ENCODE measurements at places on chromosomes 5 and 9.

DNA sequence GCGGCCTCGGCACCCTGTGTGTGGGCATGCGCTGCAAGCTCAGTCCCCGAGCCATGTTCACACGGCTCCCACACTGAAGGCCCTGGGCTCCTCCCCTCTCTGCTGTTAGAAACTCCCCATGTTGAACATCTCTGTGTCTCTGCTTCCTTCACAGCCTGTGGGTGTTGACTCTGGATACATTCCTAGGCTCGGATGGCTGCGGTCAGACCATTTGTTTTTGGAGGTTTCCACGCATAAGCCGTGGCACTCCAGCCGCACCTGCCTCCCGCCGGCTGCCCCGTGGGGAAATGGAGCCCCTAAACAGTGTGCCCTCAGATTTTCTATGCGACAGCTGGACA is 31.2 kb upstream of the LRRC14B start:
- DNase-seq, result no peak

- no peak for DNase-seq
Measured at GRCh38 chr5:143749581-143750205, 62.3 kb upstream of the HMHB1 start.

DNA sequence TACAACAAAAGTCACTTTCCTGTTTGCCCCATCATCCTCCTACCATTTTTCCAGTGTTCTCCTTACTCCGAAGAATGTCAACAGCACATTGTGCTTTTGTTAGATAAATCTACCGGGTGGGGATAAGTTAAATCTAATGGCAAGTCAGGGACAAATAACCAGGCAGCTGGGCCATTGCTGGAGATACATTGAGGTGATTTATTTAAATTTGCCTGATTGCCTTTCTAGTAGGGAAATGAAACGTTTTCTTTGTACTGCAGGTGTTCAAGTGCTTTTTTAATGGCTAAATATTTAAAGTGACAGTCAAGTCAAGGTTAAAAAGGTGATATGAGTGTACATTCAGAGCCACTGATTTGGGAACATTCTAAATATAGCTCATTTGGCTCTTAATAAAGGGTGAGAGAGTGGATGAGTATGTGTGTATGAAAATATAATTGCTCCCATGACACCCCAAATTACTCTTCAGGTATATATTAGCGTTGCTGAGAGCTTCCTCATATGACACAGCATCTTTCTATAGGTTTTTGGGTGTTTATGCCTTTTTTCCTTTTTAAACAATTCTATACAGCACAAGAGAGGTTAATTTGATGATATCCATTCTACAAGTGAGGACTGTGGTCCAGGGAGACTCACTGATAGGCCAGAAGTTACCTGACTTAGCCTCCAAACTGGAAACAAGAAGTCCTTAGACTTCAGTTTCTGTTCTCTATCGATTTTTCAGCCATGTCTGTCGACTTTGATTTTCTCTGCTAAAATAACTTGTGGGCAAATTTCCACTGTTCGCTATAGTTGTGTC is 51.9 kb downstream of the DMRT2 start:
- DNase-seq, result no peak

GRCh38 chr9:78448960-78449673 is 152.2 kb downstream of the PSAT1 start:
- DNase-seq, result no peak

GRCh38 chr5:150312518-150312917 is 9.8 kb upstream of the ARSI start:
- no peak for DNase-seq

DNA sequence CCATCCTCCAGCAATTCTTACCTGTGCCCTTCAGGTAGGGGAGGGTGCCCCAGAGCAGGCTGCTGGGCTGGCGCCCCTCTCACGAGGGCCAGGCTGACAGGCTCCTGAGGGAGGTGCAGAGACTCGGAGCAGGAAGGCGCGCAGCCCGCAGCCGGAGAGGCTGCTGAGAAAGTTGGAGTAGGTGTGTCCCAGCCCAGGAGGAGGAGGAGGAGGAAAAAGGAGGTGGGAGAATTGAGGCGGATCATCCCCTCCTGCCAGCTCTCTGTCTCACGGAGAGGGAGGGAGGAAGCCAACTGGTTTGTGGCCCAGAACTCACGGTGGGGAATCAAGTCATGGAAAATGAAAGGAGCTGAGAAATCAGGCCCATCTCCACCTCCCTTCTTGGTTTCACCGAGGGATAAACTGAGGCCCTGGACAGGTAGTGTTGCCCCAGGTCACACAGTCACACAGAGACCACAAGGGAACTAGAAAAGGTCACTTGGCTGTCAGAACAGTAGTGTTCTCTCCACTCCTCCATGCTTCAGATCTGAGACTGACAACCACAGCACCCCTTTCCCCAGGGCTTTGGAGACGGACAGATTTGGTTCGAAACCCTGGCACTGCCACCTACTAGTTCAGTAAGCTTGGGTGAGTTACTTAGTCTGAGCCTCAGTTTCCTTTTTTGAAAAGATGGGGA is at the start of gene FAT2:
TSS of gene FAT2 (minus strand) at position 188 of the 676 bp plus-strand sequence. CDS start 22,400 bp downstream, outside the sequence.
- DNase-seq, result no peak

DNA sequence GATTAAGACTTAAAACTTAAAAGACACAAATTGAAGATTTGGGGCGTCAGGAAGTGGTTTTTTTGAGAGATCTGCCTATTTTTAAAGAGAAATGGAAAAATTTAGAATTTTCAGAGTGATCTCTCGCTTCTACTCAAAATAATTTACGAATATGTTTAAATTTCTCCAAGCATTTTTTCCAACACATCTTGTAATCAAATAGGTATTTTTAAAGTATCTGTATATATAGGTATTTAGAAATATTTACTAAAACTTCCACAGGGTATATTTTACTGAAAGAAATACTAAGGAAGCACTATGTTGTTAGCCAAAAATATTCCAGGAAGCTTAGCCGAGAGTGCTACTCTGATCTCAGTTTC is 9.8 kb upstream of the PCDHB1 start:
- DNase-seq, result no peak

- no peak for DNase-seq
Measured at GRCh38 chr5:132949136-132949535, 14.3 kb downstream of the AFF4 start.

DNA sequence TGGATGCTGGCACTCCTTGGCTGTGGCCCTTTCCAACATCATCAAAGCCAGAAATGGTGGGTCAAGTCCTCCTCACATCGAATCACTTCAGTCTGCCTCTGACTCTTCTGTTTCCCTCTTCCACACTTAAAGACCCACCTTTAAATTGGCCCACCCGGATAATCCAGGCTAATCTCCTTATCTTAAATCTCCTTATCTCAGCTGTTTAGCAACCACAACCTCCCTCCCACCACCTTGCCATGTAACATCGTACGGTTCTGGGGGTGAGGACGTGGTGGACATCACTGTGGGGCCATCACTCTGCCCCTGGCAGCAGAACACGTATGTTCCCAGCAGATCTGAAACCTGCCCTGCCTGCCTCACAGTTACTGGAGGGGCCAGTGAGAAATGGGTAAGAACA is 11.5 kb downstream of the IGFBPL1 start:
- DNase-seq, result no peak

GRCh38 chr9:107971241-107971640 is 481.7 kb upstream of the KLF4 start:
- DNase-seq, result no peak

Data from Caco-2 (cell line).